ENCODE measurements at places on chromosomes 4 and X. TPM values are rescaled to one million over a fixed set of nuclear protein-coding genes. Genes with fewer than 3 reads are reported as not detected.

Gene PAGE4
- total RNA-seq = not detected

Gene ADH4
- 0.55 TPM for total RNA-seq

Gene PAGE2B
- not detected for total RNA-seq

Gene PITX2
- total RNA-seq = 15.2 TPM

Gene TLR1
- 0.20 TPM for total RNA-seq

Gene USP17L18
- total RNA-seq = not detected

Gene FAM184B
- total RNA-seq = 0.75 TPM

Gene REPS2
- 10.8 TPM for total RNA-seq

Gene AASDH
- total RNA-seq = 12.3 TPM

Gene MAGED4
- not detected for total RNA-seq

Gene GALNT7
- 122 TPM for total RNA-seq

Gene TASL
- total RNA-seq = 0.27 TPM

Gene F8A1
- 10.0 TPM for total RNA-seq

Gene NUDT11
- 0.80 TPM for total RNA-seq

Gene HAND2
- total RNA-seq = 87.6 TPM

Gene ERAS
- total RNA-seq = not detected

Gene PRR27
- total RNA-seq = not detected

Gene AADAT
- not detected for total RNA-seq

Gene LIMCH1
- total RNA-seq = 5.5 TPM

Gene MYOZ2
- total RNA-seq = 0.32 TPM

Gene PASD1
- not detected for total RNA-seq

Gene MAGEC1
- not detected for total RNA-seq

Gene VSIG4
- total RNA-seq = 45.4 TPM

Gene SLC38A5
- total RNA-seq = 12.0 TPM

Gene COL25A1
- total RNA-seq = 0.14 TPM

Gene SMARCA1
- total RNA-seq = 15.0 TPM
